Activated T-helper 2 cell treated with anti-CD3 and anti-CD28 coated beads, Interferon-gamma antibody, Interleukin-2, Interleukin-4, amounts not matched to agents 10 μg/mL and 5 μg/mL and 100 μg/mL, durations not matched to agents 14 hours and 24 hours and 36 hours (primary cell): ENCODE measurements at places on chromosomes 6 and 20. TPM values are rescaled to one million over a fixed set of nuclear protein-coding genes. Genes with fewer than 3 reads are reported as not detected.
A peak's percentile ranks its signal among the peaks of the same experiment; 100 is the strongest.

DNA sequence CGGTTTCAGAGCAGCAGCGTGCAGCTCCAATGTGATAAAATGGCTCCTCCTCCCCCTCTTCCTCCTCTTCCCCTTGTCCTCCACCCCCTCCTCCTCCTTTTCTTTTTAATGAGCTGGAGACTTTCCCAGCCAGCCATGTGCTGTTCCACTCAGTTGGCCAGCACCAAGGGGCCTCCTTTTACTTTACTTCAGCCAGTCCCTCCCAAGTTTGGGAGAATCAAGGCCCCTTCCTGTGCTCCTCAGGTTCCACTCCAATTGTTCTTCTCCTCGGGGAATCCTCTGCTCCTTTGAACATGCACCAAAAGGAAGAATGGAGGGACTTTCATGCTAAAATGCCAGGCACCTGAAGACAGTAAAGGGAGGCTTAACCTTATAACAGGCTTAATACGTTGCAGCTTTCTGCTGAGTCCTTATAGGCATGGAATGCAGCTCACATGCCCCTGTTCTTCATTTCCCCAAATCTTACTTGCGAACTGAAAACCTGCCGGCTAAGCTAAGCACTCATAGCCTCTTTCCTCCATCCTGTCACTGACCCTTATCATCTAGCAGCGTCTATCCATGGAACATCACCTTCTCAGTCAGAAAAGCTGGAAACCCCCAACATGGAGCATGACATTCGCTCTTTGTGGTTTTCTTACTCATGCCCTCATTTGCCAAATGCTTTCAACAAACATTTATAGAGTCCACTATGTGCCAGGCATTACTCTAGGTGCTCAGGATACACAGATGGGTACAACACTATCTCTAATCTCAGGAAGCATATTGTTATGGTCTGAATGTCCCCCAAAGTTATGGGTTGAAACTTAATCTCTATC, 170.6 kb downstream of the PHACTR1 start:
- no peak overlapping the region for H3K27ac ChIP-seq
- no peaks in the 10 kb centered on the region for H3K36me3 ChIP-seq
- H3K4me1 ChIP-seq = no peaks in the 10 kb centered on the region
- no peak for DNase-seq
- H3K4me3 ChIP-seq = no peak overlapping the region

GRCh38 chr6:143223895-143224294, 163.2 kb downstream of the AIG1 start:
- no peaks in the 10 kb centered on the region for H3K4me1 ChIP-seq
- no peak overlapping the region for H3K27ac ChIP-seq
- H3K4me3 ChIP-seq = no peak overlapping the region
- DNase-seq = no peak
- H3K27me3 ChIP-seq = no peaks in the 10 kb centered on the region

- H3K4me1 ChIP-seq = no peaks in the 10 kb centered on the region
- no peak overlapping the region for H3K4me3 ChIP-seq
- H3K36me3 ChIP-seq = no peaks in the 10 kb centered on the region
- peaks cover 3% of the 10 kb centered on the region for H3K27me3 ChIP-seq
- H3K27ac ChIP-seq = no peak overlapping the region
- no peak for DNase-seq
Measured at GRCh38 chr6:36714511-36714910, 16.9 kb downstream of the RAB44 start.

DNA sequence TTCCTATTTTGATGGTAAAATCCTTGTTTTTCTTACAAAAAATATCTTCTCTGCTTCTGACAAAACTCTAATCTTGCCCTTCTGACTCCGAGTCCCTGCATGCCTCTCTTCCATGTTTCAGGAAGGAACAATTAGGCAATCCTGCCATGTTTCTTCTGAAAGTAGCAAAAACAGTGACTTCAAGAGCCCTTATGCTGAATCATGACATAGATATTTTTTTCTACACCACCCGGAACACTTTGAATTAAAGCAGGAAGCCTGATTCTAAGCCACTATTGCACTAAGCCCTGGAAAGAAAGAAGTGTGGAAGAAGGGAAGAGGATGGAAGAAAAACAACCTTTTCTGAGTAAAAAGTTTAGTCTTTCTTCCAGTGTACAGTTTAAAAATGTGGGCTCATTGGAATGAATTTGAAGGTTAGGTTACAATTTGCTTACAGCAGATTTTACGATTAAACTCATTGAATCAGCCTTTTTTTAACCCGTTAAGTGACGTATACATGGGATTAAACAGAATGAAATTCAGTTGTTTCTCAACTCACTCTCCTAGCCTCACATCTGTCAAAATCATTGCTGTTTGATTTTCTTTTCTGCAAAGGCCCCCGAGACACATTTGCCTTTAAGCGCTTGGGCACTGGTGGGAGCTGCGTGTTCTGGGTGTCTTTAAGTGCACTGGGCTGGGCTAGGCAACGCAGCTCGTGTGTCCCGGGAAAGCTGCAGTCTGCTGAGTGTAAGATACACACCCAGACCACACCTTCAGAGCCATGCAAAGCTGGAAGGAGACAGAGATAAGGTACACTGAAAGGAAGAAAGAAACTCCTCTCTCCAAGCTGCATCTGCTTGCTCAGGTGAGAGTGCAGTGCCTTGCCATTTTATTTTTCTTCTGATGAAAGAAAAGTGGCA, 159.4 kb upstream of the CITED2 start:
- H3K27ac ChIP-seq = peak overlapping the region; percentile 82
- no peak overlapping the region for H3K4me3 ChIP-seq
- peaks cover 52% of the 10 kb centered on the region for H3K4me1 ChIP-seq
- H3K36me3 ChIP-seq = peaks cover 6% of the 10 kb centered on the region

DNA sequence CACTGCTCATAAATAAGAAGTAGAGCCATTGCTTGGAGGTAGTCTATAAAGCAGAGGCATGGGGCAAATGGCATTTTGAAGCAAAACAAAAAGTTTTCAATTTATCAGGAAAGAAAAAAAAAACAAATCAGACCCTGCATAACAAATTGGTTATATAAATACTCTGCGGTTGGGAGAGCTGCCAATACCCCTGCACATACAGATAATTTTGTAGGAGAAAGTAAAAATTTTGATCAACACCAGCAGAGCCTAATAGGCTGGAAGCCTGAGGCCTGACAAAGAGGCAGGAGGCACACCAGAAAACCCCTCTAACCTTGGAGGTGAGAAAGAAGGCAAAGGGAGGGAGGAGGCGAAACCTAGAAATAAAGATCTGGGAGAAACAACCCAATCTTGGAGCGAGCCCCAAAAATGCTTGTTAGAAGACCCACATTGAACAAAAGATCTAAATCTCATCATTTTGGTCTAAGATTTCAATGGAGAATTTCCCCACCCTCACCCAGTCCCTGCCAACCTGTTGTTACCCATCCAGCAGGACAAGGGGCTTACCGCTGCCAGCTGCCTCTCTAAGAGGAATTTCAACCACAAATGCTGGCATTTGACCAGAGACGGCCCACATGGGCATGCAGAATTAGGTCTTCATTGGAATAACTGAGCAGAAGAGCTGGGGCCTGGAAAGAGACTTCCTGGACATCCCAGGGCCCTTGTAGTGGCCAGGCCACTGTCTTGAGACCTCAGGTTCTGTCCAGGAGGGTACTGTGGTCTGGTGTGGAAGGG, 28.4 kb downstream of the FOXA2 start:
- H3K36me3 ChIP-seq = no peaks in the 10 kb centered on the region
- H3K4me3 ChIP-seq = no peak overlapping the region
- no peaks in the 10 kb centered on the region for H3K4me1 ChIP-seq
- H3K27me3 ChIP-seq = peaks cover 15% of the 10 kb centered on the region

- DNase-seq = no peak
- peak overlapping the region; percentile 62 for H3K27ac ChIP-seq
- H3K4me1 ChIP-seq = peaks cover 20% of the 10 kb centered on the region
- no peaks in the 10 kb centered on the region for H3K27me3 ChIP-seq
Measured at GRCh38 chr20:47521059-47521808, 19.5 kb downstream of the NCOA3 start.

DNA sequence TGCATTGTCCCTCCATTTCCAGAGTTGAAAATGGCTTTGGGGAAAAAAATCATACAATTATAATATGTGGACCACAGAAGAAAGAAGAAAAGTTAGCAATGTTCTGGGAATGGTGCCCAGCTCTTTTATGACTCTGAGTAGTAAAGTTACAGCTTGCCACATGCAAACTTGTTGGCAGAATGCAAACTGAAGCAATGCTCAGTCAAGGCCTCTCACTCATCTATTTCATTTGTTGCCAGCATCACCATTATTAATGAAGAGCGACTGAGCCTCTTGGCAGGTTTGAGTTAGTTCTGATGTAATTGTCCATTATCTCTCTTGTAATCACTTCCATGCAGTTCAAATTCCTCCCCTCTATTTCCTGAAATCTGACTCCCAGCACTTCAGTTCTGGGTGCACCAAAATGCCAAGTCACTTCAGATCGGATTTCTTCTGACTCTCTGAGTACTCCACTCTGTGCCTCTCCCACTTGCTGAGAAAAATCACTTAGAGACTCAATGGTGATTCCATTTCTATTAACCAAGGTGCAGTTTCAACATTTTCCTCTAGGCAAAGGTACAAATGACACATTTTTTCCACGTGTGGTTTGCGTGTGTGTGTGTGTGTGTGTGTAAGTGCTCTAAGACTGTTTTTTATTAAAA, 154.4 kb upstream of the STMND1 start:
- no peak for DNase-seq
- no peak overlapping the region for H3K4me3 ChIP-seq
- no peaks in the 10 kb centered on the region for H3K36me3 ChIP-seq
- H3K27me3 ChIP-seq = peaks cover 42% of the 10 kb centered on the region

DNA sequence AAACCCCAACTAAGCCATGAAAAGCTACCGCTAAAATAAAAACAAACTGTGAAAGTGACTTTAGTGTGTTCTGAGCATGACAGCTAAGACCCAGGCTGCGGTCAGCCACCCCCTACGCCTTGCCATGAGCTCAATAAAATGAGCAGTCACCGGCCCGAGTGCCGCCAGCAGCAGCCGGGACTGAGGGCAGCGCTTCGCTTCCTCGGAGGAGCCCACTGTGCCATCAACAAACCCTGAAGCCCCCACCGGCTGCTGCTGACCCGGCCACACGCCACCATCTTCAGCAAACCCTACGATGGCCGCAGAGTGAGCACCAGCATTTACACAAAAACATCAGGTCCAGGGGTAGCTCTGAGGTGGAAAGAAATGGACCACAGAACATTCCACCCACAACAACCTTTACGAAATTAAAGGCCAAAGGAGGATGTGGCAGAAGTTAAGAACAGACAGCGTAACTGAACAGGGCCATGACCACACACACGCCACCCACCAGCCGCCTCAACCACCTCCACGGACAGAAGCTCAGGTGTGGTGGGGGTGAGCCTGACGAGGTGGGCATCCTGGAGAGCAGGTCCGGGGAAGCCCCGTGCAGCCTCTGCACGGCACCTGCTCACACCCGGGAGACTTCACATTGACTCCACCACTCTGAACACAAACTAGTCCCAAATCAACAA, 67.0 kb downstream of the THBS2 start:
- H3K27me3 ChIP-seq = no peaks in the 10 kb centered on the region
- no peak overlapping the region for H3K27ac ChIP-seq
- no peak for DNase-seq
- H3K36me3 ChIP-seq = no peaks in the 10 kb centered on the region
- no peak overlapping the region for H3K4me3 ChIP-seq

DNA sequence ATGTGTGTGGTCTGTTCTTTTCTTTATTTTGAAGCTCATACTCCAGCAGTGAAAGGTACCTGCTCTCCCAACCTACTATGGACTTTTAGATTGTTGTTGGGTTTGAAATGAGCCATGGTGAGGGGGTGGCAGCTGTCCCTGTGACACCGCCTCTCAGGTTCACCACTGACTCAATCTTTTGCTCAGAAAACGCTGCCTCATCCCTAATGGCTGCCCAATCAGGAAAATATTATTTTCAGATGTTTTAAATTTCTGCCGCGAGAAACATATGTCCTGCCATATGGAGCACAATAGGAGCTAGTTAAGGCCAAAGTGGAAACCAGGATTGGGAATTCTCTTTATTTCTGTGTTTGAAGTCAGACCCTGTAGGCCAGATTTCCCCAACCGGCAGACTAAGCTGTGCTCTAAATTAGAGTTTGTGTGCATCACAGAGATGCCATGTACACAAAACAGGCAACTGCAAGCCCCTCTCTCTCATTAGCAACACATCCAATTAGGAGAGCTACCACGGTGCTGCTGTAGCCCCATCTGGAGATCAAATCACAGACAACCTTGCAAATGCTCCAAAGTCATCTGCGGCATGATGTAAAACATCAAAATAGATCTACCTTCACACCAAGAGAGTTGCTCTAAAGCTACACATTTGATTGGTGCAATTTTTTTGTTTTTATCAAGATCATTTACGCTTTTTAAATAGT, 144.1 kb upstream of the BACH2 start:
- H3K27me3 ChIP-seq = no peaks in the 10 kb centered on the region
- DNase-seq = no peak
- H3K36me3 ChIP-seq = peaks cover 6% of the 10 kb centered on the region
- H3K4me3 ChIP-seq = no peak overlapping the region
- H3K4me1 ChIP-seq = peaks cover 44% of the 10 kb centered on the region

GRCh38 chr20:60695226-60696000, 556.6 kb upstream of the CDH4 start:
- no peak for DNase-seq
- H3K27ac ChIP-seq = no peak overlapping the region
- H3K36me3 ChIP-seq = no peaks in the 10 kb centered on the region

Gene CLVS2
- not detected in 2 replicates for total RNA-seq

Gene TFAP2C
- not detected in 2 replicates for total RNA-seq

Gene PXT1
- 0.14 and 0.27 TPM in 2 replicates for total RNA-seq

Gene C6orf58
- not detected in 2 replicates for total RNA-seq

Gene SRMS
- total RNA-seq = not detected in 2 replicates

Gene COL21A1
- total RNA-seq = not detected in 2 replicates

Gene BTN1A1
- total RNA-seq = not detected in 2 replicates

Gene PARD6B
- 4.7 and 5.7 TPM in 2 replicates for total RNA-seq

Gene EPHA7
- total RNA-seq = not detected in 2 replicates
